ENCODE measurements at places on chromosomes 12 and 14.

GRCh38 chr12:128079-128478 lies 61.5 kb downstream of the IQSEC3 start:
- DNase-seq: no peak

DNA sequence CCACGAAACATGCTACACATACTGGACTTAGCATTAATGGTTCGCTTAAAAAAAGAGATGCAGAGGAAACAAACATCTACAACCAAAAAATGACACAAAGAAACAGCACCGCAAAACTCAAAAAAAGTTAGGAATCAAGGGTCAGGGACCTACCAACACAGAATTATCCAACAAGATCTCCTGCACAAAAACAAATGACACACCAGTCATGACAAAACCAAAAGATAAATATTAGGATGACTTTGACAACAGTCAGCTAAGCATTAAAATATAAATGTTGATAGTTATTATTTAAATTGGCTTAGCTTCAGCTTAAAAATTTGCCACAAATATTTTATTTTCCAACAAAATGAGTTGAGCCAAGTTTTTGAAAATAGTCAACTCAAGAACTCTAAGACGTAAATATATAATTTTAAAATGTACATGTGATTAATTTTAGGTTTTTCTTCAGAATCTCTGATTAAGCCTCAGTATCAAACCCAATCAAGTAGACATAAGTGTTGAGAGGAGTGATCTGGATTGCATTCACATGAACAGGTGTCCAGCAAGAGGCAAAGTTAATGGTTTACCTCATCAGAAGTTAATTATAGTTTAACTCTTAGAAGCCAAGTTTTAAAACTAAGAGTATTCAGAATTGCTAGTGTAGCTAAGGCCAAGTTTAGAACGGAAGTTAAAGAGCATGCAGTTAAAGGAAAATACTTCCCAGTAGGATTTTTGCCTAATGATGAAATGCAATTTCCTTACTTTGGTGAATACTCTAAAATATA lies 79.9 kb downstream of the HEATR5A start:
- DNase-seq: no peak

GRCh38 chr14:100015251-100015655 lies 50.0 kb upstream of the EVL start:
- DNase-seq: no peak

- DNase-seq: no peak
Observed at GRCh38 chr12:9096563-9097176, 19.0 kb downstream of the A2M start.

GRCh38 chr12:58584880-58585279 lies 335.4 kb downstream of the LRIG3 start:
- DNase-seq: no peak

GRCh38 chr14:105220699-105221597 lies 27.4 kb upstream of the BTBD6 start:
- no peak for DNase-seq

DNA sequence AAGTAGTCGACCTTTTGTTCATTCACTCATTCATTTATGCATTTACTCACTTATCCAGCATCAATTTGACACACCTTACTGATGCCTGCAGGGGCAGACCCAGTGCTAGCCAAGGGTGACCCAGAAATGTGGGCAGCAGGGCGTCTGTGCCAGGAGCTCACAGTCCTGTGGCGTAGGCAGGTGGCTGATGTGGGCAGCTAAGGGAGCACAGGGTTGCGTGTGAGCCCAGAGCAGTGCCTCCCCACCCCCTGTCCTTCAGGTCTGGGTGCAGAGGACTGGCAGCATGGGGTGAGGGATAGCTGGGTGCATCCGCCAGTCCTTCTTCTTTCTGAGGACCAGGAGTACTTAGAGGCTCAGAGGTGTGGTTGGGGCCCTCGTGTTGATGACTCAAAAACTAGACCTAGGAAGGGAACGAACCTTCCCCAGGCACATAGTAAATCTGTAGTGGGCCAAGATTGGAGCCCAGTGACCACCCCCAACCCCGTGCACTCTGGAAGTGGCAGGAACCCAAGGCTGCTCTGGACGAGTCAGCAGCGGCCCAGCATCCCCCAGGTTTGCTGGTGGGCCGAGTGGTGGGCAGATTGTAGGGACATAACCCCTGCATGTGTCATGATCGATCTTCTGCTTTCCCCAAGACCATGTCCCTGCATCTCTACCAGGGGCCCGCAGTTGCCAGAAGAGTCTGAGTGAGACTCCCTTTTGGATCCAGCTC lies 63.9 kb downstream of the BEGAIN start:
- no peak for DNase-seq

- DNase-seq: no peak
Observed at GRCh38 chr14:81222691-81223090, 1.9 kb upstream of the GTF2A1 start.

DNA sequence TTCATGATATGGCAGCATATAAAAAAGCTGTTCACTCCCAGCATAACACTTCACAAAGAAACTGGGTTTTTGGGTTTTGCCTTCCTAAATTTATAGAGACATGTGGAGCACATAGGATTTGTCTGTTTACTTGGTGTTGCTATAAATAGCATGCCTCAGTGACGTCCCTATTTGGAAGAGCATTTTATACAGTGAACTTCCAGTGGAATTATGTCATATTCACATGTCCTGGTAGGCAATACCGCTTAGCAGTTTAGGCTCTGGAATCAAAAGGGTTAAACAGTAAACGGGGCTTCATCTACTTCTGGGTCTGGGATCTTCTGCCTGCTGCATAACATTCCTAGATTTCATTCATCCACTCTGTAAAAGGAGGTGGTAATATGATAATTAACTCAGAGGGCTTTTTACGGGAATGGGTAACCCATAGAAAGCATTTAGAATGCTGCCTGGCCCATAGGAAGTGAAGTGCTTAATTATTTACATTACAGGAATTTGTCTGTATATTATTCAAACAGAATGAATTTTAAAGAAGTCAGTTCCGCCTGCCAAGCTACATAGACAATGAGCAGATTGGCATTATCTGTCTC lies 396.1 kb downstream of the TMTC2 start:
- no peak for DNase-seq

- DNase-seq: no peak
Observed at GRCh38 chr12:53997204-53998109, 2.5 kb upstream of the HOXC9 start.

DNA sequence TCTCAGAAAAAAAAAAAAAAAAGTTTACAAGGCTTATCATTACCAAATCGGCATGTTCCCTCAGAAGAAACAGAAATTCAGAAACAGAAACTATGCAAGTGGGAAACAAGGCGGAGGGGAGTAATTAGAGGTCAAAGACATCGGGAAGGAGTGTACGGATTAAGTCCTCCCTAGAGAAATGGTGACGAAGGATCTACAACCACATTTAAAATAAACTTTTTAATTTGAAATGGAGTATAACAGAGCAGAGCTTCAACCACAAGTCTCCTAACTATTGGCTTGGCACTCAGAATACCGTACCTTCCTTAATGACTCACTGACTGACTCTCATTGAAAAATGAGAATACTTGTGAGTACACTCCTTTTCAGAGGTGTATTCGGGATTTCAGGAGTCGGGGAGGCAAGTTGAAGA lies 908 bp downstream of the ENTPD5 start:
- DNase-seq: no peak

DNA sequence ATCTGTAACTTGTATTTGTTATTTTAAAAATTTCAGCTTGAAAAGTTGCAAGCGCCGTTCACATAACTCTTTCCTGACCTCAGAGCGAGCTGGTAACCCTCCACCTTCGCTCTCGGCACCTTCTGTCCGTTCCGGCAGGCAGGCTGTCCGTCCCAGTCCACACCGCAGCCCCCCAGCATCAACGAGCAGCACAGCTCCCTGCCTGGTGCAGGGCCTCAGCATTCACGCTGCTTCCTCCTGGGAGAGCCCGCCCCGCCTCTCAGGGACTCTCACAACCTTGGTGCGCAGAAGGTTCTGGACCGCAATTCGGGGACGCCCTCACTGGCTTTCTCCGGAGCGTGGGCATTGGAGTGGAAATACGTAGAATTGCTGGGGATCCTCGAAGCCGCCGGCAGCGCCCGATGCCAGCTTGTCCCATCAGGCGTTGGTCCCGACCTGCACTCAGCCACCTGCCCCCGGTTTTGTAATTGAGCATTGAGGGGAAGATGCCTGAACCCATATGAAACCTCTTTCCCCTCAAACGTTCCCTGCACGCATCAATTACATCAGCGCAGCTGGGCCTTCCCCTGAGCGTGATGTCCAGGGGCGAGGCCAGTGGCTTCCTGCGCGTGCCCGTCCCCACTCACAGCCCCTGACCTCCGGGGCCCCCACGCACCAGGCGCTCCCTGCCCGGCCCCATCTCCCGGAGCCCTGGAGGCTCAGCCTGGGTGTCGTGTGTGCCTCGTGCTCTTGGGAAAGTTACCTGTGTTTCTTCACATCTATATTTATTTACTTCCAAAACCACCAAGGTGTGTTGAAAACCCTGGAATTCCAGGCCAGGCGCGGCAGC lies 19.1 kb downstream of the LRCOL1 start:
- DNase-seq: no peak

- no peak for DNase-seq
Observed at GRCh38 chr14:91519239-91520036, 9.3 kb upstream of the PPP4R3A start.

- DNase-seq: no peak
Observed at GRCh38 chr12:29224572-29224971, 75.5 kb downstream of the FAR2 start.

DNA sequence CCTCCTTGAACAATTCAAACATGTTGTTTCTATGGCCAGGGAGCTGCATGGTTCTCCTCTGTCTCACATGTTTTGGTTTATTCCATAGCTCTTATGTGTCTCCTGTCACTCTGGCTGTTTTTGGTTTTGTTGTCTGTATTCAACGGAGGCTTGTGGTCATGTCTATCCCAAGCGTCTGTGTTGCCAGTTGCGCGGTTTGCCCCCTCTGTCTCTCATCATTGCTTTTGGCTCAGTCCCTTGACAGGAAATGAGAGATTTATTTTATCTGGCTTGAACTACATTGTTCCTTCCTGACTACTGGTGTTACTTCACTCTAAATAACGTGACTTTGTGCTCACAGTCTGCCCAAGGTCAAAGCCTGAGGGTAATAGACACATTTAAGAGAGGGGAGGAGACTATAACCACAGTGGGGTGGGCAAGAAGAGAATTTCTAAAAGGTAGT lies 96.4 kb upstream of the SOX5 start:
- no peak for DNase-seq

DNA sequence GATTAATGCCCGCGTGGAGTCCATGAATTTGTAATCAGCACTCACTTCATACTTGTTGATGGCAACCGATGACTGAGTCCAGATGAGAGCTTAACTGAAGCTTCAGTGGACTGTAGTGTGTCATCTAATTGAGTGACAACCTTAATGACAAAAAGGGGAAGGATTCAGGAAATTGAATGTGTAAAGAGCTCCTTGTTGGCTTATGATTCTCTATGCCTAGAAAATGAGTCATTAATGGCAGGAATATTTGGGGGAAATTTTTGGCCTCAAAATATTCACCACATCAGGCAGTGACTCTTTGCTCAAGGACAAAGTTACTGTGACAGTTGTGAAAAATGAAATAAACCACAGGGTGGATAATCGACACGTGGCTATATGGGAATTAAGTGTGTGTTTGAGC lies 55.3 kb upstream of the STON2 start:
- DNase-seq: no peak

- no peak for DNase-seq
Observed at GRCh38 chr14:100678469-100678828, 48.2 kb upstream of the DLK1 start.

DNA sequence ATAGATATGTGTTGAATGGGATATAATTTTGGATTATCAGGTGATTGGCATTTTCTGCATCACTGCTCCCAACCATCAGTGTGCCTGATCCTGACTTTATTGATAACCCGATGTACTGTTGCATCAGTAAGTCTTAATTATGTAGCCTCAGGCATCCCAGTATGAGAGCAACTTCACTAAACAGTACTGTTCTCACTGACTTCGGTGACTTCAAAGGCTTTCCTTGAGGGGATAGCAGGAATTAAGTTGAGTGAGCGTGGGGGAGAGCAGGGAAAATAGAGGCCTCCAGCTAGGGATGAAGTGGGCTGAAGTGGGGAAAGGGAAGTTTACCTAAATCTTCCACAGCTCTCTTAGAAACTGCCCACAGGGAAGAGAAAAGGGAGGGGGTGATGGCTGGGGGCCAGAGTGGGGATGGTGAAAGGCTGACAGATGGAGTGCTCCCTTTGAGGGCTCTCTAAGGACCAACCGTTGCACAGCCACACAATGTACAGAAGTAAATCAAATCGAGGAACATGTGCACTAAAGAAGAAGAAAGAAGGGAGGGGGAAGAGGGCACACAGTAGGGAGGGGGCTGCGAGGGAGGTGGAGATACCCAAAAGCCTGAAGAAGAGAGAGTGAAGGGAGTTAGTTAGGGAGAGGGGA lies 10.7 kb upstream of the NEUROD4 start:
- DNase-seq: peak; percentile 84

DNA sequence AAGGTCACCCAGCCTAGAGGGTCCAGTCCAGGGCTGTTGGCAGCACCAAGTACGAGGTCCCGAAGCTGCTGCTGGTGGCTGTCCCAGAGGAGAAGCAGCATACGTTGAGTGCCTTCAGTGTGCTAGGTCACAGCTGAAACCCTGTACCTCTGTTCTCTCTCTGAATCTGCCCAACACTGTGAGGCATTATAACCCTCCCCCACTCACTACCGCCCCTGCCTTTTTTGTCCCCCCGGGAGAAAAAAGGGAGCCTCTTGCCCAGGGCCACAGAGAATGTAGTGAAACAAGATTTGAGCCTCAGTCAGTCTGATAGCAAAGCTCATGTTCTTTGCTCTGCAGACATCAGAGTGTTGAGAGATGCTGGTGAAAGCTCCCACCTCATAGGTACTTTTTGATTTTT lies 53.4 kb downstream of the PPP2R5C start:
- no peak for DNase-seq

DNA sequence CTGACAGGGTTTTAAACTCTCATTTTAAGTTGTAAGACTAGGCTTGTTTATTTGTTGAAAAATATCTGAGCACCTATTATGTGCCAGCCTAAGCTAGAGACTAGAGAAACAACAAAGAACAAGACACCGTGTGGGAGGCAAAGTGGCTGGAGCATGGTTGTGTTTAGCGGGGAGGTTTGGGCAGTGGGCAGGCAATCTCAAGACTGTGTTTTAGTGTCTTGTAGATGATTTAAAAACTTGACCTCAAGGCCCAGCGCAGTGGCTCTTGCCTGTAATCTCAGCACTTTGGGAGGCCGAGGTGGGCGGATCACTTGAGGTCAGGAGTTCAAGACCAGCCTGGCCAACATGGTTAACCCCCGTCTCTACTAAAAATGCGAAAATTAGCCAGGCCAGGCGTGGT lies 7.8 kb downstream of the RPL36AL start:
- no peak for DNase-seq
